Stimulated activated CD4-positive, alpha-beta T cell treated with anti-CD3 and anti-CD28 coated beads, Interleukin-4, amount 100 ng/mL, for 4 hours (primary cell): ENCODE measurements at places on chromosomes 2 and 18.

GRCh38 chr2:174124181-174124580 is 124.2 kb downstream of the OLA1 start:
- no peak for DNase-seq

DNA sequence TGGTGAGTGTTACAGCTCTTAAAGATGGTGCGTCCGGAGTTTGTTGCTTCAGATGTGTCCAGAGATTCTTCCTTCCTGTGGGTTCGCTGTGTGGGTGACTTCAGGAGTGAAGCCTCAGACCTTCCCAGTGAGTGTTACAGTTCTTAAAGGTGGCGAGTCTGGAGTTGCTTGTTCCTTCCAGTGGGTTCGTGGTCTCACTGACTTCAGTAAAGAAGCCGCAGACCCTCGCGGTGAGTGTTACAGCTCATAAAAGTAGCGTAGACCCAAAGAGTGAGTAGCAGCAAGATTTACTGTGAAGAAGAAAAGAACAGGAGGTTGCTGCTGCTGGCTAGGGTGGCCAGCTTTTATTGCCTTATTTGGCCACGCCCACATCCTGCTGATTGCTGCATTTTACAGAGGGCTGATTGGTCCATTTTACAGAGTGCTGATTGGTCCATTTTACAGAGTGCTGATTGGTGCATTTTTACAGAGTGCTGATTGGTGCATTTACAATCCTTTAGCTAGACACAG is 34.0 kb upstream of the SPTBN1 start:
- no peak for DNase-seq

- DNase-seq = no peak
Observed at GRCh38 chr2:131103165-131103564, 2.0 kb upstream of the PLEKHB2 start.

- no peak for DNase-seq
Observed at GRCh38 chr2:60385648-60386047, 167.8 kb downstream of the BCL11A start.

DNA sequence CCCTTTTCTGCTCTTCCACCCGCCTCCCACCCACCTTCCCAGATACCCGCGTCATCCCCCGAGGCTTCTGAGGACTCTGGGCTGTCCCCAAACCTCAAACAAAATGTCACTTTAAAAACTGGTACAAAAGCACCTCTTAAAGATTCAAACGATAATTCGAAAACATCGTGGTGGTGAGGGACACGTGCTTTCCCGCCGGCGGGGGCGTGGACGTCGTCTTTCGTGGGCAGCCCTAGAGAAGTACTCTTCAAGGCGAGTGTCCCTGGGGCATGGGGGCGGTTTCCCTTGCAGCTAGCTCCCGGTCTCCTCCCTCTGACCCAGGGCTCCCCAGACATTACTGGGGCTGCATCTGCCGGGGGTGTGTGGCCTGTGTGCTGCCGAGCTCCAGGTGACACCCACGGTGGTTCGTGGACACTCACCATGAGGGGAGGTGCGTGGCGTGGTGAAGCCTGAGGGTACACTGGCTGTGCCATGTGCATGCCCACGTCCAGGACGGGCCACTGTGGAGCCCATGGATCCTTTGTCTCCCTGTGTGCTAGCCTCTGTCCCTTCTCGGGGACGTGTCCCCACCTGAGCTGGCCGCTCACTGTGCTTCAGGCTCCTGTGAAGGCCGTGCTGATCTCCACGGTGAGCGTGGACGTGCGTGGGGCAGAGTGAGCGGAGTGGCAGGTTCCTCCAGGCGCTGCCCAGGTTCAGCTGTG is 117.8 kb downstream of the NFATC1 start:
- no peak for DNase-seq

GRCh38 chr2:47720036-47720435 is 62.9 kb upstream of the MSH6 start:
- DNase-seq = no peak

DNA sequence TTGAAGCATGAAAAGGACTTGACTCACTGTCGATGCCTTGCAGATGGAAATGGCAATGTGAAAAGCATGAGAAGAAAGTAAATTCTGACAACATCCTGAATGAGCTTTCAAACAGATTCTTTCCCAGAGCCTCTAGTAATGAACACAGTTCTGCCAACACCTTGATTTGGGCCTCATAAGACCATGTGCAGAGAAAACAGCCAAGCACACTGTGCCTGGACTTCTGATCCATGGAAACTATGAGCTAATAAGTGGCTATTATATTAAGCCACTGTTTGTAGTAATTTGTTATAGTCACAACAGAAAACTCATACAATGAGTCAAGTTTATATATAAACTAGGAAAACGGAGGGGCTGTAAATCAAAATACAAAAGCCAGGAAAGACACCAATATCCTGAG is 477.3 kb downstream of the MBD2 start:
- no peak for DNase-seq
